ENCODE measurements at places on chromosomes 16 and 17.

GRCh38 chr17:10311131-10311530 is 61.7 kb downstream of the MYH13 start:
- DNase-seq = no peak

DNA sequence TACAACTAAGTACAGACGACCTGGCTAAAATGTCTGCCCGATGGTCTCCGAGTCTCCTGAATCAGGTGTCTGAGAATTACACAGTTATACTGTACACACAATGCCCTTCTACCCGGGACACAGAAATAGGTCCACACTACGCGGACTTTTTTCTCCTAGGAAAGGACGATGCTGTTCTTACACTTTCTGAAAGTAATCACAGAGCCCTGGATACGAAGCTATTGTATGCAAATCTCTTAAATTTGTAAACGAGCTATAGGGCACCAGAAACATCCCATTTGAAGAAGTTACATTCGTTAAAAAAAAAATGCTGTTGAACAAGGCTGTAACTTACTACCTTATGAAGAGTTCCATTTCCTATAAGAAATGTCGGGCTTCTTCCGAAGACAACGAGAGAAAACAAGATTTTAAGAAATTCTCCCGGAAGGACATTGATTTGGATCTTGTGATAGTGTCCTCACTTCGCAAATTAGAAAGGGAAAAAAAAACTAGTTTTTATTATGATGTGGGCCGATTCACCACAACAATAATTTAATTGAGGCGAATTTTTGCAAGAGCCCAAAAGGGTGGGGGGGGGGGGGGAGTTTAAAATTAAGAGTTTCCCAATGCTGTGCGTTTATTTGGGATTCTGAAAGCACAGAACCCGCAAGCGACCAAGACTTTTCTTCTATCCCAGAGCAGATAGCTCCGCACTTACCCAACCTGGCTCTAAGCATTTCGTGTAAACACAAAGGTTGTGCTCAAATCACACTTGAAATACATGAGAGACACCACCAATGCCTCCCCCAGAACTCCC is 1.5 kb upstream of the SOX9 start:
- DNase-seq = no peak

- DNase-seq = no peak
Measured at GRCh38 chr16:2516391-2517240, 2.9 kb downstream of the ATP6V0C start.

- DNase-seq = peak; percentile 84
Measured at GRCh38 chr17:49361902-49362722, at the start of gene ZNF652. TSS of gene ZNF652 (minus strand) at chr17:49362250. CDS start at chr17:49317725, 44,525 bp downstream.

DNA sequence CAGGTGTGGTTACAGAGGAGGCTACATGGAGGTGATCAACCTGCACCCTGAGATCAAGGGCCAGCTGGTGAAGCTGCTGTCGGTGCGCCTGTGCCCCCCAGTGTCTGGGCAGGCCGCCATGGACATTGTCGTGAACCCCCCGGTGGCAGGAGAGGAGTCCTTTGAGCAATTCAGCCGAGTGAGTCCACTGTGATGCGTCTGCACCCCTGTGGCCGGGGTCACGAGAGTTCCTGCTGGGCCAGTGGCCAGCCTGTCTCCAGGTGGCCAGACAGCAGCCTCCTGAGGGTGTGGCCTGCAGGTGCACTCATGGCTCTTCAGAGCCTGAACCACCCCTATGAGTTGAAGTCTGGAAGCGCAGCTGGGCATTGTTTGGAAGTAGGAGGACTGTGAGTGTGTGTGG is 38.1 kb downstream of the GPT2 start:
- DNase-seq = no peak

DNA sequence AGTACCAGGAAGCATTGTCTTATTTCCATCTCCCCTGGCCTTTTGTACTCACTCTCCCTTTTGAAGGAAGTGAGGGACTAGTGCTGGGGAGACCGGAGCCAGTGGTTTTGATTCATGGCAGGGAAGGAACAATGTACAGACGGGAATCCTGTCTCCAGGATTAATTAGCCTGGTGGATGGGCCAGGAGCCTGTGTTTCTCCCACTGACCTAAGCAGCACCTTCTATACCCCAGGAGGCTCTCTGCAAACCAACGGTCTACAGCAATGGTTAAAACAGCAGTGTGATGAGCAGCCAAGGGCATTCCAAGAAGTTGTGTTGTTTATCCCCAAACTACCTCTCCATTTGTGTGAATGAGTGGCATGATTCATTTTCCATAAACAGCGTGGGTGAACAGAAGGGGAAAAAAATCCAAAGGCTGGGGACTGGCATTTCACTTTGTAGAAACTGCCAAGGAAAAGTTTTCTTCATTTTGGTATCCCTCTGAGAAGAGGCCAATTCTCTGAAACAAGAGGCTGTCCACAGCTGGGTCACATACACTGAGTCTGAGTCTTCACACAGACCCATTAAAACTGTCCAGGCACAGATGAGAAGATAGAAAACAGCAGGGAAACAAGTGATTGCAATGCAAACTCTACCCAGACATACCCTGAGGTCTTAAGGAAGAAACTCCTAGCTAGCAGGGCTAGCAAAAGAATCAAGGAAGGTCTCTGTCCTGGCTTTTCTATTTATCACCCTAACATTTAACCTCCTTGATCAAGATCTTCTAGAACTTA is 18.1 kb downstream of the ANKFN1 start:
- no peak for DNase-seq

GRCh38 chr16:88816736-88817535 is 5.2 kb upstream of the APRT start:
- no peak for DNase-seq

GRCh38 chr16:11202260-11203091 is 53.5 kb downstream of the SOCS1 start:
- DNase-seq = no peak

DNA sequence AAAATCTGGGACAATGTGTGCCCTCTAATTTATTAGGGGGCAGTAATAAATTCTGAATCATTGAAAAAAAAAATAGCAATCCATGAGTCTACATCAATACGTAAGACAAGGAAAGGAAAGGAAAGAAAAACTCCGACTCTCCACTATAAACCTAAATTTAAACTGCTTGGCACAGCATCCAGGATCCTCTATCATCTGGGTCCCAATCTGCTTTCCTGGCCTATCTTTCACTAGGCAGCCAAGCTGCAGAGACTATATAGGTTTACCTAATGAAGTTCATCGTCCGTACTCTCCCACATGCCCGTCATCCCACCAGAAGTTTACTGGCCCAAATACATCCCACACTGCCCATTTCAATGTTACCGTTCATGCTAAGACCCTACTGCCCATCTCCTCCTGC is 179.2 kb downstream of the PARN start:
- no peak for DNase-seq

DNA sequence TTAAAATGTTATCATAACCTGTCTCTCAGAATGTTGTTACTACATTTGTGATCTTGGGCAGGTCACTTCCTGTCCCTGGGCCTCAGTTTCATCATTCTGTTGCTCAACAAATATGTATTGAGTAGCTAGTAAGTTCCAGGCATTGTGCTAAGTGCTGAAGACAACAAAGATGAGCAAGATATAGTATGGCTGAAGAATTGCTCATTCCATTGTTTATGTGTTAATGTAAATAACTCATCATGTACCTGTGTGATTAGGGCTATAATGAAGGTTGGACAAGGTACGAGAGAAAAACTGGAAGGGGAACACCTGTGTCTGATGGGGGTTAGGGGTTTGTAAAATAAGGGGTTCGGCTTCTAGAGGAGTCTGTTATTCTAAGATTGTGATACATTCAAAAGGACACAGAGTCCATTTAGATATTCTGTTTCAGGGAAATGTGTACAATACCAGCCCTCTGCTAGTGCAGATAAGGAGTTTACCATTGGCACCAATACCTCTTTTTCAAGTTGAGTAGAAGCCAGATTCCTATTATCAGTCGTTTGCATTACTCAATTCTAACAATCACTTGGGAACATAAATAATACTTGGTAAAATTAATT is 20.0 kb downstream of the TUBG1 start:
- no peak for DNase-seq

DNA sequence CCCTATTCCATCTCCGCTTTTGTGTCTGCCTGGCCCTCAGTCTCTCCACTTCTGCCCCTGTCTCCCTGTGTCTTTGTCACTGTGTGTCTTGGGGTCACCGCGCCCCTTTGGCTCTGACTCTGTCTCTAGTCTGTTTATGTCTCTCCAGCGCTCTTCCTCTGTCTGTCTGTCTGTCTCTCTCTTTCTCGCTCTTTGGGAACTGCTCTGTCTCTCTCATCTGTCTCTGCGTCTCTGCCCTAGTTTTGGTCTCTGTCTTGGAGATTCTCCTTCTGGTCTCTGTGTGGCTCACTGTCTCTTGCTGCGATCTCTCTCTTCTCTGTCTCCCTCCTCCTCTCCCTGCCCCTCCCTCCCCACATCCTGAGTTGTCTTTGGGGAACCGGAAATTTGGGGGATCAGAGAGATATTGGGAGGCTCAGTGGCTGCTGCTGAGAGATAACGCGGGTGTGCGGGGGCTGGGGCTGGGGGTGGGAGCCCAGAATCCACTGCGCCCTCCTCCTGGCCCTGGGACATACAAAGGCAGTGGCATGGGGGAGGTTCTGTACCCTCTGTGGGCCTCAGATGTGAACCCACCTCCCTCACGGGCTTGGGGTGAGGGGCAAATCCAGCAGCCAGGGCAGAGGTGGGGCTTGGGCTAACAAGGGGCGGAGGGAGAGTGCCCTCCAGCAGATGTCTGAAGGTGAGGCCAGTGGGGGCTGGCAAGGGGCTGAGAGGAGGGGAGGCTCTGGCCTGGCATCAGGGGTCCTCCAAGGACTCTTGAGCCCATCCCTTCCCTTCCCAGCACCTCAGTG is 24.4 kb downstream of the LAT start:
- no peak for DNase-seq

DNA sequence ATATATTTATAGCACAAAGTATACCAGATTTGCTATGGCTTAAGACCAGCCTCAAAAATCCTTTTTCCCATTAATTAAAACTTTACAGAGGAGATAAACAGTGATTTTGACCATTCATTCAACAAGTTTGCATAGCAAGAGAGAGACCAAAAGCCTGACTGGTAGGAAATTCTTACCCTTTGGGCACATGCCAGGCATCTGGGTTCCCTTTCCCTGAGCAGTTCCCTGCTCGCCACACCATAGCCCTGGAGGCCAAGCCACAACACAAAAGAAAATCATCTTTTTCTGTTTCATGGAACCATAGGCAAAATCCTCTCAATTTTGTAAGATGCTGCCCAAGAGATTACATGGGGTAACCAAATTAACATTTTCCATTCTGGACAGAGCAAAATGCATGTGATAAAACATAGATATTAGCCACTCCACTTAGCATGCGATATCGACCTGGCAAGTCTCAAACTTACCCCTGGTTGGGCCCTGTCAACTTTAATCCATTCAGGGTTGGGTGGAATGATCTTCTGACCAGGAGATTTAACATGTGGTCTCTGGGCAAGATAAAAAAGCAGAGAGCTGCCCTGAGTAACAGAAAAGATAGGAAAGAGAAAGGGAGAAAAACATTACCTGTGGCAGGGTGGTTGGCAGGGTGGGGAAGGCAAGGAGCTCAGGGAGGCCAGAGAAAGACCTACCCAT is 57.6 kb upstream of the B4GALNT2 start:
- DNase-seq = no peak

- no peak for DNase-seq
Measured at GRCh38 chr17:46195939-46196716, 2.9 kb upstream of the KANSL1 start.

- DNase-seq = no peak
Measured at GRCh38 chr16:89334461-89334860, 117.0 kb downstream of the ZNF778 start.

DNA sequence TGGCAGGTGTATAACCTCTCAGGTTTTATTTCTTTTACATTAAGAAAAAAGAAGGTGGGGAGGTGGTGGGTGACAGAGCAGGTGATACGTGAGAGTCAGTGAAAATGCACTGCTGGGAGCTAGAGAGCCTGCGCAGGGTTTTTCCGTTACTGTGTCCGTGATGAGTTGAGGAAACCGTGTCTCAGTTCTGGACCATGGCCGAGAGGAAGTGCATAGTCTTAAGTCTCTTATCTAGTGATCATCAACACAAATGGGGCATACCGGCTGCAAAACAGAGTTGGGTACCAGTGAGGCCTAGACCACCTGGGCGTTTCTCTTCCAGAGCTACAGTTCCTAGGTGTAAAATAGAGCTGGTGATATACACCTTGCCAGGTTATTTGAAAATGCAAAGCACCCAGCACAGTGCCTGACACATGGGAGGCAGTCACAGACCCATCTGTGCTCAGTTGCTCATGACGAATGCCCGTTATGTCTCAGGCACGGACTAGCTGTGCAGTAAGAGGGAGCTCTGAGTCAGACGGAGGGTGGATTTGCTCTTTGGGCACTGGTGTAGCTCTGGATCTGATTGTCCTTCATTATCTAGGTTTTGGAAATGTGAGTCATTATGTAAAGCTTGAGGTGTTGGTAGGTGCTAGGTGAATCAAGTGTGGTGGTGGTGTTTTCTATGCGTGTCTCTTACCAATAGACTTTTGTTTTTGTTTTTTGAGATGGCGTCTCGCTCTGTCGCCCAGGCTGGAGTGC is 60.9 kb downstream of the RPTOR start:
- DNase-seq = no peak

- DNase-seq = no peak
Measured at GRCh38 chr16:66278111-66278531, 88.4 kb upstream of the CDH5 start.

DNA sequence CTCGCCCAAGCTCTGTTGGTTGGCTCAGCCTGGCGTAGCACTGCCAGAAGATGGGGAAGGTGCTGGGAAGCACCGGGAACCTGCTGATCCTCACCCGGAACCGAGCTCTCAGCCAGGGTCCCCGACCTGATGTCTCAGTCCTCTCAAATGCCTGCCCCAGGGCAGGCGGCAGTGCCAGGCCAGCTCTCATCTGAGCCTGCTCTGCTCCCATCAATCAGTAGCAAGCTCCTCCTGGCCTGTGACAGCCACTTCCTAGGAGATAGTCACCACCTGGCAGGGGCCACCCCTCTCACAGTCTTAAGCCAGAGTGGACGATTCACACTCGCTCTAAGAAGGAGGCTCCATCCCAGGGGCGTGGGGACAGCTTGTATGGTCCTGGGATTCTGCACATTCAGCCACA is 62.0 kb downstream of the ENGASE start:
- no peak for DNase-seq

DNA sequence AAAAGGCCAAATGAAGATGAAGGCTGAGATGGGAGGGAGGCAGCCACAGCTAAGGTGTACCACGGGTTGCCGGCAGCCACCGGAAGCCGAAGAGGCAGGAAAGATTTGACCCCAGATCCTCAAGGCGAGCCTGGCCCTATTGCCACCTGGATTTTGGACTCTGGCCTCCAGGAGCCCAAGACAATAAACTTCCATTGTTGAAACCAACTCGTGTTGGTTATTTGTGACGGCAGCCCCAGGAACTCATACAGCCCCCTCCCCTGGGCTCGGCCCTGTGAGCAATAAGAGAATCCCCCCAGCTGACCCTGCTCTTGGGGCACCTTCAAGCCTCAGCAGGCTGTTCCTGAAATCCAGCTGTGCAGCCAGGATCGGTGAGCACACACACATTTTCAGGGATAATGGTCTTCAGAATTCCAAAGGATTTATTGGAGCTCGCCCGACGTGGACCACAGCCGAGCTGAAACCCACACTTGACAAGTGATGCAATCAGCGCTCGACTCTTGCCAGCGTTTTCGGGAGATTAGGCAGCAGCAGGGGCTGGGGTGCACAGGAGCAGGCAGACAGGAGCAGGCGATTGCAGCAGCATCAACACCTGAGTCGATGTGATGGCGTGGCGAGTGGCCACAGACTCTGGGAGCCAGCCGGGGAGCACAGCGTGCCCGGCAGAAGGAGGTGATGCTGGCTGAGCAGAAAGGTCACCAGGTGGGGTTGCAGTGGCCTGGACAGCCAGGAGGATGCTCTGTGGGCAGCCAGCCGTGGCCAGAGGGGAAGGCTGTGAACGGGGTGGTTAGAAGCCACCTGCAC is 22.4 kb upstream of the CBX4 start:
- no peak for DNase-seq

GRCh38 chr17:5980941-5981340 is 89.2 kb upstream of the WSCD1 start:
- DNase-seq = no peak

Measured in NCI-H1436 treated with DMSO at 0.1 percent for 48 hours (cell line).